ENCODE measurements at places on chromosomes 6 and 20.
A peak's percentile ranks its signal among the peaks of the same experiment; 100 is the strongest.

DNA sequence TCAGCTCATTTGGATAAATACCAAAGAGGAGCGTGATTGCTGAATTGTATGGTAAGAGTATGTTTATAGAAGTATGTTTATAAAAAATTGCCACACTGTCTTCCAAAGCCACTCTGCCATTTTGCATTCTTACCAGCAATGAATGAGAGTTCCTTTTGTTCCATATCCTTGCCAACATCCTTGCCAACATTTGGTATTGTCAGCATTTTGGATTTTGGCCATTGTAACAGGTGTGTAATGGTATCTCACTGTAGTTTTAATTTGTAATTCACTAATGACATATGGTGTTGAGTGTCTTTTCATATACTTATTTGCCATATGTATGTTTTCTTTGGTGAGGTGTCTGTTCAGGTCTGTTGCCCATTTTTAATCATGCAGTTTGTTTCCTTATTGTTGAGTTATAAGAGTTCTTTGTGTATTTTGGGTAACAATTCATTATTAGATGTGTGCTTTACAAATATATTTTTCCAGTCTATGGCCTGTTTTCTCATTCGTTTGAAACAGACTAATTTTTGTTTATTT, 520.2 kb upstream of the SOX4 start:
- DNase-seq, result no peak

DNA sequence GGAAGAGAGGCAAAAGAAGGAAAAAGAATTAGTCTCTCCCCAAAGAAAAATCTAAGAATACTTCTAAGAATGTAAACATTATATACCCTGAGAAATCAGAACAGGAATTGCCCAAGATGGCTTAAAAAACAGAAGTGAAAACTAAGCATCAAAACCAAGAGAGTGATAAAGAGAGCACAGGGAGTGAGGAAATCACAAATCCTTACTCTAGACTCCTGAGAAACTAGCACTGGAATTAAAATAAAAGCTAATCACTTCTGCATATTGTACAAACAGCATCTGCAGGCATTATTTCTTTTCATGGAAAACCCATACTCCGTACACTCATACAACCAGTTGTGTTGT, 285.7 kb downstream of the BTBD9 start:
- DNase-seq, result no peak

GRCh38 chr6:105880030-105880492, 206.1 kb upstream of the PRDM1 start:
- DNase-seq, result no peak

DNA sequence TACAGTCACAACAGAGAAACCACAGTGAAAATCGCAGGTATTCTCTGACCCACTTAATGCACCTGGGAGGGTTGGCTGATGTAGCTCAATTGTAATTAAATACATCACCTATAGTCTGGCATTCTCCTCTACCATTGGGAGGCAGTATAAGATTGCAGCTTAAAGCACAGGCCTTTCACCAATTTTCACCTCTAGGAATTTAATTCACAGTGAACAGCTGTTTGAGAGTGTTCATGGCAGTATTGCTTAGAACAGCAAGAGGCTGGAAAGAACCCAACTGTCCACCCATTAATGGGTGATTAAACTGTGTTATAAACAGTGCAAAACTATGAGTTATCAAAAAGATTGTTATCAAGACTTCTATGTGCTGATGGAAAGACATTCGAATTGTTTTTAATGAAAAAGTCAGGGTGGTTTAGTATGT, 2.0 kb downstream of the EDEM2 start:
- no peak for DNase-seq

DNA sequence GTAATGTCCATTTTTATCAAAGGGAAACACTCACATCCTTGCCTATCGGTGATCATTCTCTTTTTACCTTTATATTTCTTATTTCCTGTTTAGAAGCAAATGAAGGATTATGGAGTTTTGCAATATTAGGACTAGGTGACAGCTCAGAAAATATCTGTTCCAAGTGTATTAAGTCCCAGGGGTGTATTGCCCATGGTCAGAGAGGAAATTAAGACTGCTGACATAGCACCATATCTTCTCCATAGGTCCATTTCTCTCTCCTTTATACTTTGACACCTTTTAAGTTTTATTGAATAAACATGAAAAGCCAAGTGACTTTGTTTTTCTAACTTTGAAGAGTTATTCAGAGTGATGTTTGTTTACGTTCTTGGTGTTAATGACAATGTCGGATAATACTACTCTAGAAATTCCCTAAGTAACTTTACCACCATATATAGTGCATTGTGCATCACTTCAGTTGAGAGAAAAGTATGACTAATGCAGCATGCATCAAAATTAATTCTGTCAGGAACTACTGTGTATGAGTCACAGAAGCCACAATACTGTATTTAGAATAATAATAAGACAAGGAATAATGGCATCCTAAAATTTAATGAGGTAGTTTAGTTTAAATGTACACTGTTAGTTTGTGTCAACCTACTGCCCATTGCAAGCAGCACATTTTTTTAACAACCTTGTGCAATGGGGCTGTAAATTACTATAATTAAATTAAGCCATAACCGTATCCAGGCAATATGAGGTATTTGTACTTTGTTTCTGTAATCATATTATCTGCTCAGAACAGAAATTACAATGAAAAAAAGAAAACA, 474.4 kb upstream of the RNF217 start:
- peak; percentile 38 for DNase-seq

DNA sequence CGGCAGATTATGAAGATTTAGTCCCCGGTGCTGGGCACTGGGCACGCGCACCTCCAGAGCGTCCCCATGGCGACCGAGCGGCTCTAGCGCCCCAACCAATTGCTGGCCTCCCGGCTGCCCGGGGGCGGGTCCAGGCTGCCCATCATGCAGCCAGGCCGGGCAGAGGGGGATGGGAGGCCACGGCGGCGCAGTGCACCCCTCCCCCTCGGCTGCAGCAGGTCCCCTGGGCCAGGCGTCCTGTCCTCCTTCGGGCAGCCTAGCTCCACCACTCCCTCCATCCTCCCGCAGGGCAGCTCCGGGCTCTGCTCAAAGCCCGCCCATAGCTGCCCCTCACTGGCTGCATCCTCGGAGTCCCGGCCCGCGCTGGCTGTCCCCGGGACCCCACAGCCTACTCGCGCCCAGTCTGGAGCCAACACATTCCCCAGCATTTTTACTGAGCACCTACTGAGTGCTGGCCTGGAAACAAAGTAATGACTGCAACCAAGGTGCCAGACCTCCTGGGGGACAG, 99.4 kb downstream of the ASXL1 start:
- no peak for DNase-seq

- DNase-seq, result no peak
Observed at GRCh38 chr6:54992789-54993188, 146.2 kb downstream of the FAM83B start.

- no peak for DNase-seq
Observed at GRCh38 chr6:14276071-14276470, 158.5 kb downstream of the CD83 start.

DNA sequence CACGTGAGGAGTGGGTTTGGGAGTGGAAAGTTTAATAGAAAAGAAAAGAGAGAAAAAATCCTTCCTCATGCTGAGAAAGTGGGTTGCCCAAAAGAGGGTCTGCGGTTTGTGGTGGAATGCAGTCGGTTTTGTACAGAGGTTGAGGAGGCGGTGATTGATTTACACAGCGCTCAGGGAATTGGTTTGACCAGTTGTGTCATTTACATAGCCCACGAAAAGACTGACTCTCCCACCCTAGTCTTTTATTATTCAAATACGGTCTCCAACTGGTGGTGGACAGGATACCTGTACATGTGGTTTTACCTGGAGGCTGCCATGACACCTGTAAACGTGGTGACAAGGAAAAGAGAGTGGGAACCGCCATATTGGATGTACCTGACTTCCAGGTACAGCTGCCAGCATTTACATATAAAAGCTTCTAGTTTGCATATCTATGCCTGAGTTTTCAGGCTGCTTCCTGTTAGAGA, 42.1 kb downstream of the HLA-DPB1 start:
- DNase-seq, result no peak

- no peak for DNase-seq
Observed at GRCh38 chr6:40778196-40778595, 191.0 kb upstream of the LRFN2 start.

- DNase-seq, result no peak
Observed at GRCh38 chr6:56914798-56915658, 39.9 kb upstream of the BEND6 start.

DNA sequence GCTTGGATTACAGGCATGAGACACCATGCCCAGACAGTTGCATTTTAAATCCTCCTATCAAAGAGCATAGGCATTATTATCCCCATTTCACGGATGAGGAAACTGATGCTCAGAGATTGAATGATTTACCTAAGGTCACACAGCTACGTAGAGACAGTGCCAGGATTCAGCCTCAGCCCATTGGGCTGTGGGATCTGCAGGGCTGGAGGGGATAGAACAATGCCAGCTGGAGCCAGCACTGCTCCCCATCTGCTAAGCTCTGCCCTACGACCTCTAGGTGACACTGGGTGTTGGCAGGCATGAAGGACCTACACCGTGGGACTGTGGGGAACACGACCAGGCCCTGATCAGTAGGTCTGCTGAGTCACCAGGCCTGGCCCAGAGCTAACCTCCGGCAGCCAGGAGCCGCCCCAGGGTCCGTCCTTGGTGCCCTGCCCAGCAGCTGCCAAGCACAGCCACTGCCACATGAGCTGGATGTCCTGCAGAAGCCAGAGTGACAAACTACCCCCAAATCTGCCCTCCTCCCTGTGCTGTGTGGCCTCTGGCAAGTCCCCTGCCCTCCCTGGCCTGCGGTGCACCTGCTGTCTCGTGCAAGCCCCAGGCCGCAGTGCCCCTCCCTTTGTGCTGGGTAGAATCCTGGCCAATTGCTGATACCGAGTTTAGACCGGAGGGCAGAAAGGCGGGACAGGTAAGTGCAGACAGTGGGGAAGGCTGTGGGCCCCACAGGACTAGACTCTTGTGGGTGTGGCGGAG, 47.6 kb upstream of the PTGIS start:
- no peak for DNase-seq

- DNase-seq, result no peak
Observed at GRCh38 chr6:170221753-170222400, 69.0 kb downstream of the DLL1 start.

DNA sequence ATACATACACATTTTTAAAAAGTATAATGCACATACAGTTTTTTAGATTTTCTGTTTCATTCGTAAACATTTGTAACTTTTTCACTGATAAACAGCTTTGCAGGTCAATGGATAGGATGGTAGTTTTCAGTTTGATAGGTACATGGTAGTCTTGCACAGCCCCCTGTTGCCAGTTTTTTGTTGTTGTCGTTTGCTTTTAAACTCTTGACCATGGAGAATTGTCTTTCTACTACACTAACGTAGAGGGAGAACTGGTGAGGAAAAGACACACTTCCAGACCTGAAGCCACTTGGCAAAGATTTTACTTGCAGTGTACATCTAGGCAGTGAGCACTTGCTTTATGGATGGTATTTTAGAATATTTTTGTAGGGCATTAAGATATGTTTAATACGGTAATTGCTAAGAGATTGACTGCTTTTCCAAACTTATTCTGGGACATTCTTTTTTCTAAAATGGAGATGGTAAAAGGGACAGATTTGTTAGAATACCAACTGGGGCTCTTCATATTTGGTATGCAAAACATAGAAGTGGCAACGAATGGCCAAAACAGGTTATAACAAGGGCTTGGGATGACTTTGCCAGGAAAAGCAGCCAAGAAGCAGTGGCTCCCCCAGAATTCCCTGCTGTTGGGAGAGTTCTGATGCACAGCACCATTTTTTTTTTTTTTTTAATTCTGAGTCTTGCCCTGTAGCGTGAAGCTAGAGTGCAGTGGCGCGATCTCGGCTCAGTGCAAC, 1.5 kb downstream of the PYGB start:
- DNase-seq, result no peak

GRCh38 chr6:52352239-52353018, 9.5 kb upstream of the PAQR8 start:
- peak; percentile 88 for DNase-seq

- peak; percentile 64 for DNase-seq
Observed at GRCh38 chr6:143559051-143559660, 47.6 kb upstream of the FUCA2 start.

GRCh38 chr6:151389618-151390275, 1.6 kb downstream of the ZBTB2 start:
- peak; percentile 57 for DNase-seq

DNA sequence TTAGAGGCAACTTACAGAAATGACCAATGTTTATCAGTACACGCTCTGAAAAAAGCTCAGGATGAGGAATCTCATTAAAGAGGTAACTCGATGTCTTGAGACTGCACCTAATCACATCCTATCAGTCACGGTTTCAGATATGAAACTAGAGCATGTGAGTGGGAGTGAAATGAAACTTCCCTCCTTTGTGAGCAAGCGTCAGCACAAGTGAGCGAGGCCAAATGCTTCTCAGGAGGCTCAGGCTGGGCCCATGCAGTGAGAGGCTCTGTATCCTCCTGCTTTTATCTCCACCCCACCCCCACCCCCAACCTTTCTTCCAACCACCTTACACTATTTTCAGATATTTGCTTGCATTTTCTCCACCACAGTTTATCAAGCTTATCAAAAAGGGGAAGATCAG, 140.8 kb upstream of the RIMS1 start:
- DNase-seq, result no peak

DNA sequence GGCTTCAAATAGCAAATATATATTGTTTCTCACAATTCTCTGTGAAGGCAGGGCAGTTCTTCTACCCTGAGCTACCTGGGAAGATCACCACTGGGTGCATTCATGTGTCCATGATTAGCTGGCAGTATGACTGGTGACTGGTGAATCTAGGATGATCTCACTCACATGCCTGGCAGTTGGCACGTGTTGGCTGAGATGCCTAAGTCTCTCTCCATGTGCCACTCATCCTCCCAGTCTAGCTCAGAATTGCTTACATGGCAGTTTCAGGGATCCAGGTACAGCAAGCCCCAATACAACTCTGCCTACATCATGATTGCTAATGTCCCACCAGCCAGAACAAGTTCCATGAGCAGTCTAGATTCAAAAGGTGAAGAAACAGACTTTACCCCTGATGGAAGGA, 346.8 kb upstream of the CNR1 start:
- no peak for DNase-seq

- no peak for DNase-seq
Observed at GRCh38 chr20:63135411-63135810, 80.5 kb downstream of the YTHDF1 start.

- no peak for DNase-seq
Observed at GRCh38 chr20:62051144-62051543, 14.5 kb downstream of the TAF4 start.

DNA sequence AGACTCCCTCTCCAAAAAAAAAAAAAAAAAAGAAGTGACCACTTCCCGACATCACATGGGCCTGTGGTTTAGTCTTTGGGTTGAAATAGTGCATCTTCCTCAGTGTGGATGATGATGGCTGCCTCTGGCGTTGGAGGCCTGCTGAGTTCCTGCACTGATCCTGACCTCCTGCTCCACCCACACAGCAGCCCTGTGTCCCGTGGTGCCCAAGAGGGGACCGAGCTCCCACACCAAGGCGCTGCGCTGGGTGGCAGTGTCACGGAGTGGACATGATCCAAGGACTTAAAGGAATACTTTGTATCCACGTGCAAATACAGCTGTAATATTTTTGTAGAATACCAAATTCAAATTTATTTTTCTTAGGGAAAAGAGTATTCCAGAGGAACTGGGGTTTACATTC, 109.2 kb upstream of the PHACTR3 start:
- no peak for DNase-seq

Data from fibroblast of skin of left biceps (primary cell).